Cardiac septum (tissue), 1 donor: ENCODE measurements at places on chromosomes 4 and X.

DNA sequence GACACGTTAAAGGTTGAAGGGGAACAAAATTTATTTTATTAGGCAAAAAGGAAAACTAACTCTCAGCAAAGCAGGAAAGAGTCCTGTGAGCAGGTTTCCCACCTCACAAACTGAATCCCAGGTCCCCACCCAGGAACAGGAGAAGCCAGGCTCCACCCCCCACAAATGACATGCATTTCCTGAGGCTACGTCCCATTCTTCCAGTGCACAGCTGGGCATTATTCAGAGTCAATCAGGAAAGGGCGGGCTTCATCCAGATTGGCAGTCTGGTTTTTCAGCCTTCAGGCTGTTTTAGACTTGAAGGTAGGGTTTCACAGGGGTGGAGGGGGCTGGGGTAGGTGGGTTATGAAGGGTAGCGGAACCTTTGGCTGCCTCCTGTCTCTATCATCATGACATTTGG is 11.9 kb upstream of the ASIC5 start:
- no peak for DNase-seq

GRCh38 chrX:109952050-109952449 is 50.9 kb upstream of the TMEM164 start:
- DNase-seq, result no peak

GRCh38 chrX:123336666-123337065 is 152.6 kb downstream of the GRIA3 start:
- DNase-seq, result no peak

GRCh38 chr4:123554801-123555232 is 158.2 kb downstream of the SPRY1 start:
- DNase-seq, result no peak

GRCh38 chr4:44319129-44319528 is 129.5 kb downstream of the KCTD8 start:
- no peak for DNase-seq

DNA sequence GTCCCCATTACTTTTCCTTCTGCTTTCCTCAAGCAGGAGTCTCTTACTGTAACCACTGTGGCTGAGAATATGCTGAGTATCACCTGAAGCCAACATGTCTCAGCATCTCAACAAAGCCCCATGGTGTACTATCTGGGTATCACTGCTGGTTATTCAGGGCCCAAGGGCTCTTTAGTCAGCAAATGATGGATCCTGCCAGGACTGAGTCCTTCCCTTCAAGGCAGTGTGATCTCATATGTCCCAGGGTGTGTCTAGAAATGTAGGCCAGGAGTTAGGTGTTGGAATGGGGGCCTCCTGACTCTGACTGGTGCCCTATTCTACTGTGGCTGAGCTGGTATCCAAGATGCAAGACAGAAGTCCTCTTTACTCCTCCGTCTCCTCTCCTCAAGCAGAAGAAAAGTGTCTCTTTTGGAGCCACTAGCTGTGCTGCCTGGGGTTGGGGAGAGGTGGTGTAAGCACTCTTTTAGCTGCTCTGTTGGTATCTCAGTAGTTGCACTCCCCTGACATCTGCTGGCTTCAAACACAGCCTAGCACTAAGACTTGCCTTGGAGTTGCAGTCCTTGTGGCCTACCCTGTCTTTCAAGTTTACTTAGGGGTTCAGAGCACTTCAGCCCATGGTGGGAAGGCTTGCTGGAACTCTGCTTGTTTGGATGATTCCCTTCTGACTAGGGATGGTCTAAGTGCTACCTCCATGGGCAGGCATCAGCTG is 28.6 kb downstream of the OCIAD2 start:
- DNase-seq, result no peak

GRCh38 chrX:129976441-129976840 is 6.0 kb upstream of the BCORL1 start:
- DNase-seq, result no peak

GRCh38 chr4:101328063-101328602 is 19.2 kb downstream of the PPP3CA start:
- no peak for DNase-seq

DNA sequence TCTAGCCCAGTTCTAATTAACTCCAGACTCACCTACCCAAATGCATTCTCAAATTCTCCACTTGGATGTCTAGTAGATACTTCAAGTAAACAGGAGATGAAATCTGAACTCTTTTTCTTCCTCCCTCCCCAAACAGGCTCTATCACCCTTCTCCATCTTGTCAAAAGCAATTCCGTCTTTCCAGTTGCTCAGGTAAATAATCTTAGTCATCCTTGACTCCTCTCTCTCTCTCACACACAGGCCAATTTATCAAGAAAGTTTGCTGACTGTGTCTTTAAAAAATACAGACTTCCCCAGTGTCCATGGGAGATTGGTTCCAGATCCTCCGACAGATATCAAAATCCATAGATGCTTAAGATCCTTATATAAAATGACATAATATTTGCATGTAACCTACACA is 12.9 kb downstream of the TXK start:
- no peak for DNase-seq

- DNase-seq, result no peak
Measured at GRCh38 chr4:66554826-66555225, 884.5 kb upstream of the EPHA5 start.

DNA sequence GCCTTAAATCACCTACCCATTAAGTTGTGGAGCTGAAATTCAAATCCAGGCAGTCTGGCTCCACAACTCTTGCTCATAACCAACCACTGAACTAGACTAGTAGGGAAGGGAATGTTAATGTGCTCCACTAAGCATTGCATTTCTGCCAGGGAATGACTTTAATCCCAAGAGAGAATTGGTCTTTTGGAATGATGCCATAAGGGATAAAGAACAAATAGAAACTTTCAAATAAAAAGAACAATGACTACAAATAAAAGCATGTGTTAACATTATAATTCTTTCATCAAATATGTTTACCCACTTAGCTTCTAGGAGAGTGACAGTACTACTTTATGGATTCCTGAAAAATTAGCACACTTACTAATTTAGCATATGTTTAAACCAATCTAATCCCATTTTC is 905.9 kb downstream of the CENPC start:
- DNase-seq, result no peak

GRCh38 chr4:184267673-184268583 is 50.3 kb upstream of the ENPP6 start:
- peak; percentile 92 for DNase-seq

DNA sequence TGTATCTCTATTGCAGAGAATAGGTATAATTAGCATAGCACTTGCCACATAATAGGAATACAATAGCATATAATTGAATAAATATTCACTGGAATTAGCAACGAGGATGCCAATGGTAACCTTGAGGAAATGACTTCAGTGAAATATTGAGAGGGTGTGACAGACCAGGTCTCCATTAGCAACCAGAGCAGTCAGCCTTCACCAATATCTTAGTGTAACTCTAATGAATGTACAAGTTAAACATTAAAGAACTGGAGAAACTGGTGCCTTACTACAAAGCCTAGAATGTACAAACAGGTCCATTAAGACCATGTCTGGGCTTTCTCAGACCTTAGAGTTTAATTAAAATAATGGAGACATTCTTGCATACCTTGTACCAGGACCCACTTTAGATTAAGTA is 143.0 kb downstream of the MAGEB17 start:
- no peak for DNase-seq

- no peak for DNase-seq
Measured at GRCh38 chr4:8278009-8278395, 8.4 kb downstream of the HTRA3 start.

DNA sequence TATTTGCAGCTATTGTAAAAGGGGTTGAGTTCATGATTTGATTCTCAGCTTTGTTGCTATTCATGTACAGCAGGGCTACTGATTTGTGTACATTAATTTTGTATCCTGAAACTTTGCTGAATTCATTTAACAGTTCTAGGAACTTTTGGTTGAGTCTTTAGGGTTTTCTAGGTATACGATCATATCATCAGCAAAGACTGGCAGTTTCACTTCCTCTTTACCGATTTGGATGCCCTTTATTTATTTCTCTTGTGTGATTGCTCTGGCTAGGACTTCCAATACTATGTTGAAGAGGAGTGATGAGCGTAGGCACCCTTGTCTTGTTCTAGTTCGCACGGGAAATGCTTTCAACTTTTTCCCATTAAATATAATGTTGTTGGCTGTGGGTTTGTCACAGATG is 48.1 kb downstream of the NPY1R start:
- no peak for DNase-seq

- DNase-seq, result no peak
Measured at GRCh38 chrX:29071525-29072320, 484.5 kb downstream of the IL1RAPL1 start.

DNA sequence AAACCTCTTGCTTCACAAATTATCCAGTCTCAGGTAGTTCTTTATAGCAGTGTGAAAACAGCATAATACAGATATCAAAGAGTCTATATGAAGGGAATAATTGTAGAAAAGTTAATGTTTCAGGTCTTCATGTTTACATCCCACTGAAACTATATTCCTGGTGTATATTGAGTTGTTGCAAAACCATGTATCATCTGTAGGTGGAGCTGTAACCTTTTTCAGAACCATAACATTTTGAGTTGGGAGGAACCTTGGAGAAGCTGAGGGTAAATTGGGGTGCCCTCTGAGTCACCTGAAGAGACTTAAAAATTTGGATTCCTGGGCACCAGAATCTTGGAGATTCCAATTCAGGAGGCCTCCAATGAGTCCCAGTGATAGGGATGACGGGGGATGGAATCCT is 51.9 kb upstream of the TAPT1 start:
- no peak for DNase-seq

DNA sequence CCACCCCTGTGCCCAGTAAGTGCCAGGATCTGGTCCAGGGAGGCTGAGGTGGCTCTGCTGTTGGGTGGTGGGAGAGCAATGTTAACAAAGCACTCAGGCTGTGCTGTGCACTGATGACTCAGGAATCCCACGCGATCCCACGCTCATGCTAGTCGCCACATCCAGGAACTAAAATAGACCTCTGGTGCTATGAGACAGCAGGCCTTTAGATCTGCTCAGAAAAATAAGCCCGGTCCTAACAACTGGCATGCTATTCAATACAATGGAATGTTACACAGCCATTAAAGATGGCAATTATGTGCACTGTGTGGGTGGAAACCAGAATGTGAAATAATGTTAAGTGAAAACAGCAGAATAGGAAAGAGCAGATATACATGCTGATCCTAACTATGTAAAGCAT is 26.0 kb downstream of the ARL13A start:
- no peak for DNase-seq

- DNase-seq, result no peak
Measured at GRCh38 chr4:98577956-98578355, 80.5 kb downstream of the TSPAN5 start.

DNA sequence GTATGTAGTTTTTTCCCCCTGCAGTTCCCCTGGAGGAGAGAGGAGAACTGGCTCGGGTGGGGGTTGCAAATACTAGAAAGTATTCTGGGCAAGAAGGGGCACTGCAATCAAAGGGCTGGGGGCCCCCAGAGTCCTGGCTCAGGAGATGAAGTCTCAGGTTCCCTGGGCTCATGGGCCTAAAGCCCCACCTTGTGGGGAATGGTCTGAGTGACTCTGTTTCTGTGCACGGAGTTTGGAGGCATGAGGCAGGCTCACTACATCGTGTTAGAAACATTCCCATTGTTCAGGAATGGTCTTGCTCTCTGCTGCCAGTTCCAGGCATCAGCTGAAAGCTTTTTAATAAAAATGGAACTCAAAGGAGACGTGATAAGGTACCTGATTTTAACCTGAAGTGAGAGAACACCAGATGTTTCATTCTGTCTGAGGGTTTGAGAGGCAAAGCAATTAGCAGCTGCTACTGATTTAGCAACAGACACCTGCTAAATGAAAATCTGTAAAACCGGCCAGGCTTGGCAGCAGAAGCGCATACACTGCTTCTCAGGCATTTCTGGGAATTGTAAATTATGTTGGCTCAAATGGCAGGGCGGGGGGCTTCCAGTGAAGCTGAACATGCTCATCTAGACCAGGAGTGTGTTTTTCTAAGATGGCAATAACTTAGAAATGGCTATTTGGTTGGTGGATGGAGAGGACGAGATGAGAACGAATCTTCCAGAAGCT is 122.7 kb downstream of the TMEM164 start:
- no peak for DNase-seq

- DNase-seq, result no peak
Measured at GRCh38 chrX:10172877-10173276, 16.1 kb downstream of the CLCN4 start.

DNA sequence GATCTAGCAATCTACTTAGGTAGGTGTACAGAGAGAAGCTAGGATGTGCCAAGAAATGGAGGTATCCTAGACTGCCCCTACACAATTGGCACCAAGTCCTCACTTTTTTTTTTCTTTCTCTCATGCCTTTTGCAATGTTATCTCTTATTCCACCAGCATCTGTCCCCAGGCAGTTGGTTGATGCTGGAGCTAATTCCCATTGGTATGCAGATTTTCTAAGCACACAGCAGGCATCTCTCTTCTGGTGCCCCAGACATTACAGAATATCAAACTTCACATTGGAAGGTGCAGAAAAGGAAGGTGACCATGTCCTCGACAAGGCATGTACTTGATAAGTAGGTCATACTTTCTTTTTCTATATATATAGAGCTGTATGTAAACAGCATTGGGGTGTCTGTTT is 21.6 kb downstream of the LUZP4 start:
- DNase-seq, result no peak

DNA sequence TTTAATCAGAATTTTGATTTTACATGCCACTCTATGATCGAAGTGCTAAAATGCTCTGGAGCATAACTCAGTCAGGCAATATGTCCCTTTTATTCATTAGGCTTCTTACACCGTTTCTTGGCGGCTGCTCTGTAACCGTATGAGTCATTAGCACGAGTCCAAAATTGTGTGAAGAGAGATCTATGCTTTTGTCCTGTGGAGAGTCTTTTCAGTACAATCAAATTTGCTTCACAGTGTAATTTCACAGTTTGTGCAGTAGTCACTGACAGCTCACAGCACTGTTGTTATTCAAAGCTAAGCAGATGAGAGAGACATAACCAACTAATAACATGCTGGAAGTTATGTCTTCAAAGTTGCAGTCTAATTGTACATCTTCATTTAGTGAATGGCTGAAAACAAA is 167.8 kb downstream of the PCDH10 start:
- no peak for DNase-seq
